ENCODE measurements at places on chromosomes 2 and 18.

DNA sequence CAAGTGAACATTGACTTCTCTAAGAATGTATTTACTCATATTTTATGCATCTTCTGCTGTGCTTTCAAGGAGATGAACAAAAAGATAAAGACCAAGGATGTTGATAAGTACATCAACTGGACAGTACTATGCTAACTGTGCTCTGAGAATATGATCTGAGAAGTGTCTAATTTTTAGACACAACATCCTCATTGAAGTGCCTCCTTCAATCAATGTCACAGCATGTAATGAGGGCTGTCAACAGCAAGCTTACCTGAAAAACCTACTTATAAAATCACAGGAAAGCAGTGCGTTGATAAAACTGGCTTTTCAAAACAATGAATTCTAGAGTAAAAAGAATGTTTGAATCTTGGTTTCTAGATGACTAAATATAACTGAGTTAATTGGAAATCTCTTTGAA is 452.9 kb upstream of the DSEL start:
- no peak for DNase-seq

GRCh38 chr2:36672199-36672598 is 24.3 kb upstream of the VIT start:
- DNase-seq: no peak

DNA sequence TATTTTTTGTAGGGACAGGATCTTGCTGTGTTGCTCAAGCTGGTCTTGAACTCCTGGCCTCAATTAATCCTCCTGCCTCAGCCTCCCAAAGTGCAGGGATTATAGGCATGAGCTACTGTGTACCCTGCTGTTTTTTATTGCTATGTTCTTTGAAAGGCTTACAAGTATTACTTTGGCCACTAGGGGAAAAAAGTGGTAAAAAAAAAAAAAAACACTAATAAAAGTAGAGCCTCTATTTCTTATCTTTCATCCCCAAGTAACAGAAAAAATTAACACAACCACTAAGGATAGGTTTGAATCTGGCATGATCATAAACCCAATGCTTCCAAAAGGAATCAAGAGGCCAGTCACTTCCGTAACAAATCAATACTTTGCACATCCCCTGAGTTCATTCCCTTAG is 11.6 kb downstream of the NOL10 start:
- DNase-seq: no peak

DNA sequence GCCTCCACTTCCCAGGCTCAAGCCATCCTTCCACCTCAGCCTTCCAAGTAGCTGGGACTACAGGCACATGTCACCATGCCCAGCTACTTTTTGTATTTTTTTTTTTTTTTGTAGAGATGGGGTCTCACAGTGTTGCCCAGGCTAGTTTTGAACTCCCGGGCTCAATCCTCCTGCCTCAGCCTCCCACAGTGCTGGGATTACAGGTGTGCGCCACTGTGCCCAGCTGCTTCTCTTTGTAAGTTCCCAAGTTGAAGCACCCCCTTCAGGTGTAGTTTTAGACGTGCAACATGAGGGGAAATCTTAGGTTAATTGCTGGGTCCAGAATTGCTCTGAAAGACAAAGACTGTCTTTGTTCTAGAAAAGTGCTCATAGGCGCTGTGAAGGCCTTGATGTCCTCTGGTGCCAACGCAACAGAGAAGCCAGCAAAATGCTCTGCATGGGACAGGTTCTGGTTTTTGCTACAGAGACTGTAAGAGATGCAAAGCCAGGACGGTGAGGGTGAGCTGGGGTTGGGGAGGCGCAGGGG is 46.6 kb downstream of the RRM2 start:
- DNase-seq: no peak

- no peak for DNase-seq
These were observed 9.9 kb downstream of the COL3A1 start for GRCh38 chr2:188984065-188984491.

GRCh38 chr2:20933714-20934113 is 110.2 kb downstream of the APOB start:
- DNase-seq: no peak

- no peak for DNase-seq
These were observed 88.8 kb downstream of the EPAS1 start for GRCh38 chr2:46385786-46386577.
